Kidney epithelial cell (primary cell): ENCODE measurements at places on chromosomes 12 and 14. TPM values are rescaled to one million over a fixed set of nuclear protein-coding genes. Genes with fewer than 3 reads are reported as not detected.

DNA sequence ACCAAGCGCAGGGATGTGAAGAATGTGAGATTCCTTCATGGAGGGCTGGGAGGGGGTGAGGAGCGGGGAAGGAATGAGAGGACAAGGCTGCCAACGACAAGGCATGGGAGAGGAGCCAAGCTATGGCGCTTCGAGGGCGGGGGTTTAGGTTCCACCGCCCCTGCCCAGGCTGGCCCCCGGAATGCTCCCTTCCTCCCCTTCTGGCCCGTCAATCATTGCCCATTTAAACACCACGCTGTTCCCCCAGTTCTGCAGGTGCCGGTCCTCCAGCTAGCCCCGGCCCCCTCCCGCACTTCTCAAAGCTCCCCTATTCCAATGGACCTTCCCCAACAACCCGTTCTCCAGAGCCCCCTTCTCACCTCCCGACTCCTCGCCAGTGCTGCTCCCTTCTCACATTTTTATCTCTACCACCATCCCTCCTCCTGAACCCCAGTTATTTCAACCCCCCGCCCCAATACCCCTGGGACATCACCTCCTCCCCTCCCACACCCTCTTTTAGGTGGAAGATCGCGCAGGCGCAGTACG is 428 bp downstream of the RNF41 start:
- no peak for DNase-seq

The KERA gene
- not detected in 2 replicates for total RNA-seq

- DNase-seq, result no peak
Observed at GRCh38 chr12:113022563-113023297, 33.8 kb upstream of the DTX1 start.

GRCh38 chr12:75742048-75742447 is 230.6 kb upstream of the KRR1 start:
- no peak for DNase-seq

- DNase-seq, result no peak
Observed at GRCh38 chr12:68587448-68587873, 23.2 kb upstream of the RAP1B start.

The LIN7A gene
- total RNA-seq, result 0.79 and 1.3 TPM in 2 replicates

- DNase-seq, result no peak
Observed at GRCh38 chr14:50882932-50883826, 11.3 kb downstream of the ABHD12B start.

DNA sequence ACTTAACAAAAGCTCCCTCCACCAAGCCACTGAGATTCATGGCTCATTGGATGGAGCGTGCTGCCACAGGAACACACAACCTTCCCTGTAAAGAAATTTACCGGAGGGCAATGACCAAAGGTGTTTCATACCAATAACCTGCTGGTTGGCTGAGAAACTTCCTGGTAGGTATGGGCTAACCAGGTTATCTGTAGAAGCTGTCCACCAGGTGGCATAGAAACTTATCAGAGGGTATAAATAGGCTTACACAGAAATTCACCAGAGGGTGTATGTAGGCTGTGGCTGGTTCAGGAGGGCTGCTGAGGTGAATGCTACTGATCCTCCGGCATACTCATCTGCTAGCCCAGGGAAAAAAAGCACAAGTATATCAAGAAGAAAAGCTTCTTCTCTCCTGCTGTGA is 27.1 kb upstream of the MTERF2 start:
- DNase-seq, result no peak

- no peak for DNase-seq
Observed at GRCh38 chr12:117125272-117125613, 26.0 kb upstream of the TESC start.

The KRT77 gene
- total RNA-seq, result not detected in 2 replicates

The SYT10 gene
- not detected in 2 replicates for total RNA-seq
